ENCODE measurements at places on chromosomes 7 and 10.

DNA sequence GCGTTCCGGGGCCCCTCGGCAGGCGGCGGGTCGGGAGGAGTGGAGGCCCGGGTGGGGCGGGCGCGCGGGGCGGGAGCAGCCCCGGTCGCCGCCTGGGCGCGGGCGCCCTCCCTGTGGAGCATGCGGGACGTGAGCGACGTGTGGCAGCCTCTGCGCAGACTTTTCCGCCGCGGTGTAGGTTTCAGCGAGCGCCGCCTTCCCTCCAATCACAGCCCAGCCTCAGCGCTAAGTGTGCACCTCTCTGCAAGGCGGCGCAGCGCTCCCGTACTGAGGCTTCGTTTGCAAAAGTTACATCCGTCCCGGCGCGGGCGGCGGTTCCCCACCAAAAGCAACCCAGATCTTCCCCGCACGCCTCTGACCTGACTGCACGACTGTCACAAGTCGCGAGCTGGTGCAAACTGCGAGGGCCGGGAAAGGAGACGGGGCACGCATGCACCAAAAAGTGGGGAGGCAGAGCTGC lies 1.2 kb upstream of the PFKFB3 start:
- DNase-seq: peak; percentile 73

DNA sequence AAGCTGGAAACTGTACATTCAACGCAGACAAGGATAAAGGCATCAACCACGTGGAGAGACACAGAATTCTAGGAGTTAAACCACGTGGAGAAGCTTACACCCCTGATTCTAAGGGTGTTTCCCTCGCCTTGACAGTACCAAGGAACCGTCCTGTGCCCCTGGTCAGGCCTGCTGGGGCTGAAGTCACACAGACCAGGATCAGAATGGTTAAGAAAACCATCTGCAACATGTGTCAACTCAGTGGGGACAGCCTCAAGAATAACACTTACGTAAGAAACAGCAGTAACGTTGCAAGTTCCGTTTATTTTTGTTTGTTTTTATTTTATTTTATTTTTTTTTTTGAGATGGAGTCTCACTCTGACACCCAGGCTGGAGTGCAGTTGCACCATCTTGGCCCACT lies 55.6 kb downstream of the CHST15 start:
- no peak for DNase-seq

DNA sequence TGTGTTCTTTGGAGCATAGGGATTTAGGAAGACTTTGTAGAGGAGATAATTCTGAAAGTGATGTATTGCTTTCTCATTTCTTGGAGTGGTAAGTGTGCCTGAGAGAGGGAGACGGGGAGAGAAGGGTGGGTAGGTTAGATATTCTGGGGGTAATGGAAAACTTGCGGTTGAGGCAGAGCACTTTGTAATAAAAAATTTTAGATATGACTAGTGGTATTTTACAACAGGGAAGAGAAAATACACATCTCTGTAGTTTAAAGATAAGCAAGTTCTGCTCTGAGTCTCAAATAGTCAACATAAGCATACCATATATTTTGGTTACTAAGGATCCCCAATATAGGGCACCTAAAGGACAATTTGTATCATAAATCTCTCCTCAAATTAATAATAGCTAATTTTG lies 6.6 kb downstream of the VPS50 start:
- no peak for DNase-seq

DNA sequence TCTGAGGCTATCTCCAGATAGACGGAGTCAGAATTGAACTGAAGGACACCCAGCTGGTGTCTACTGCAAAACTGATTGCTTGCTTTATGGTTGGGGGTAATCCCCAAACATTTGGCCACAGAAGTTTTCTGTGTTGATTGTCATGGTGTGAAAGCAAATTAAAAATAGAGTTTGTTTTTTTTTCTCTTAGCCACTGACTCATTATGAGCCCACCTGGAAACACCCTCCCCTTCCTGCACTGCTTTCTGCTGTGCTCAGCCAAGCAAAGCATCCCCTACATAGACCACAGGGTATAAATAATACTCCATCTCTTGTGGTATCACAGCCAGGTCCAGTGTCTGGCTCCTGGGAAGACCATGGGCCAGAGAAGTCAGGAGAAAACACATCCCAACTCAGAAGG lies 6.5 kb upstream of the VWC2 start:
- no peak for DNase-seq

DNA sequence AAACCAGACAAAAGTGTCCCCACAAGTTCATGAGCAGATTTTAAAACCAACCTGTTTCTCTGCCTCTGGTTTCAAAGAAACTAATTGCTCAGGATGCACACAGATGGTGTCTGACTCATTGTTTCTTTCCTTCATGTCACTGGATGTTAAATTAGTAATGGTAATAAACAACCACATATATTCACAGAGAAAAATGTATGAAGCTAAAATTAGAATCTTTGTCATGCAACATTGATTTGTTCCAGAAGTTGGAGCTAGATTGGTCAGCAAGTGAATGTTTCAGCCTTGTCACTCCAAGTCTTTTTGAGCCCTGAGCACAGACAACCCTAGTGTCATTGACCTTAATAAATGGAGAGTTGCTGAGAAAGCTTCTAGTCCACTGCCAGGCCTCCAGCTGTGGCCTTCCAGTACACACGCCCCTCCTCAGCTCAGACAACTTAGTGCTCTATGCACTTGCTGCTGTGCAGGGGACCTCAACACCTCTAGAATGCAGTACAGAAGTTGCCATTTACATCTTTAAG lies 175.9 kb downstream of the CCDC71L start:
- DNase-seq: no peak

GRCh38 chr10:131588704-131589220 lies 277.2 kb upstream of the TCERG1L start:
- no peak for DNase-seq

DNA sequence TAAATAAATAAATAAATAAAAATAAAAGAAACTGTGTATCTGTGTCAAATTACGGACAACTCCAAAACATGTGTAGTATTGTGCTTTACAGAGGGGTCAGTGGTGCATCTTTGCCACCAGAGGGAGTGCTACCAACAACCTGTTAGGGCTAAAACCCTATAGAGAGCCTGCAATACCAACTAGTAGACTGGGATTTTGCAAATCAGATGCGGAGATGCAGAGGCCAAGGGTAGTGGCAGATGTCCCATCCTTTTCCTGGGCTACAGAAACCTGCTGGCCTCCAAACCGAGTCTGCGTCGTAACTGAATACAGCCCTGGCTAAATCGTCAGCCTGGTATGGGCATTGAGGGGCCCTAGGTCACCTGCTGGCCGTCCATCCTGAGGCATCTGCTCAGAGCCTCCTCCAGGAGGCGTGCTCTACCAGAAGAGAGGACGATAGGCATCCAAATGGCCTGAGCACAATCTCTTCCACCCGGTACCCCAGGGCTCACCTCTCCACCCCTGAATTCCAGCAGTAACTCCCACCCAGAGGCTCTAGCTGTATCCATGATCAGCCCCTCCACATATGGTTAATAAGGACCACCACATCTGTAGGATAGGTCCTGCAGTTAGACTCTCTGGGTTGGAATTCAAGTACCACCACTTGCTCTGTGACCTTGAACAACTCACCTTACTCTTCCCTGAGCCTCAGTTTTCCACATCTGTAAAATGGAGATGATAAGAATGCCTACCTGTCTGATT lies 6.2 kb upstream of the RRP12 start:
- peak; percentile 37 for DNase-seq

DNA sequence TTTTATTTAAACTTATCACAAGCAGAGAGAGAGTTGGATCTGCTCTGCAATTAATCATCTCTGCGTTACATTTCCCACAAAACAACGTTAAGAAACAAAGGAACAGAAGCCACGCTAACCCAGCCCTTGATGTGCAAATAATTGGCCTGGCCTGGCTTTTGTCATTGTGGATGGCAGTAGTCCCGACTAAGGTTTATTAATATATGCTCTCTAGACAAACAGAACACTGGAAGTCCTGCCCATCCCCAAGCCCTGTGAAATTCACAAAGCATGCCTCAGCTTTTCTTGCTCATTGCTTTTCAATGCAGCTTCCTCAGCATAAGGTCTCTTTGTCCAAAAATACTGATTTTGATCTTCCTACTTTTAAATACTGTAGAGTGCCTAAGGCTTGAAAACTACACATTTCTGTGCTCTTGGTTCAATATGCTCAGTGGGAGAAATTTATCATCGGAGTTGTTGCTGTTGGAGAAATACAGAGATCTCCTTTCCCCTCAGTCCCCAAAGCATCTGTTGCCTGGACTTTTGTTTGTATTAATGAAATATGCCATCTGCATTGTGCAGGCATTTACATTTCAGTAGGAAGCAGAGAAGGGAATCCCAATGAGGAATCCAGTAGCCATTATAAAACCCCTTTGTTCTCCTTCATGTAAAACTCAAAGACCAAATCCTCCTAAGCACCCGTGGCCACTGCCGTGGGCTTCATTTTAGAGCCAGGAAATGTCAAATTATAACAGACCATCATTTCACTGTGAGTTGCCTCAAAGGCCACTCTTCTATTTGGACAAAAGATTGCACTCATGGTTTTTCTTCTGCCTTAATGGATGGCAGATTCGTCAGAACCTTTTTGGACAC lies 61.1 kb downstream of the SORCS1 start:
- DNase-seq: no peak

DNA sequence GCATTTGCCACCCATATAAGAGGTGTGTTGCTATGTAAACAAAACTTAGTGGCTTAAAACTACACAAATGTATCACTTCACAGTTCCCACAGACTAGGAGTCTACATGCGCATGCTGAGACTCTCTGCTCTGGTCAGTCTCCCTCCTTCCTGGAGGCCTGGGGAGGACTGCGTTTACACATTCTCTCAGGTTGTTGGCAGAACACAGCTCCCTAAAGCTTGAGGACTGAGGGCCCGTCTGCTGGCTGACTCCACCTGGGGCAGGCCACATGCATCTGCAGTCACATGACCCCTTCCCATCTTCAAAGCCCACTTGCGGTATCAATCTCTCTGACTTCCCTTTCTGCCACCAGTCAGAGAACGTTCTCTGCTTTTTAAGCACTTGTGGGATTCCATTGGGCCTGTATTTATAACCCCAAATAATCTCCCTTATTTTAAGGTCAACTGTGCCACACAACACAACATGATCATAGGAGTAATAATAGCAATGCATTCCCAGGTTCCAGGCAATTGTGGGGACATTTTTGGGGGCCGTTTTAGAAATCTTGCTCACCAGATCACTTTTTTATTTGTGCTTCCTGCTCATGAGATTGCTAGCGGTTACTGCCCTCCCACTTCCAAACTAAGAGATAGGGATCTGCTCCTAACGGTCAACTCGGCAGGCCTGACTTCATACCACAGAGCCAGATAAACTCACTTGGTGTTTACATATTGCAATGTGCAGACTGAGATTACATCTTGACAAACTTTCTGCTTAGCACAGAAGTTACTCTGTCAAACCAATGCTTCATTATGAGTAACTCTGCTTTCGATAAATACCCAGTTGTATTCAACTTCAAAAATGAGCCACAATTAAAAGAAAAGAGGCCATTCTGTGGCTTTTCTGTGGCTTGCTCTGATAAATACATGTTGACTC lies 96.3 kb downstream of the ALOX5 start:
- DNase-seq: peak; percentile 15

DNA sequence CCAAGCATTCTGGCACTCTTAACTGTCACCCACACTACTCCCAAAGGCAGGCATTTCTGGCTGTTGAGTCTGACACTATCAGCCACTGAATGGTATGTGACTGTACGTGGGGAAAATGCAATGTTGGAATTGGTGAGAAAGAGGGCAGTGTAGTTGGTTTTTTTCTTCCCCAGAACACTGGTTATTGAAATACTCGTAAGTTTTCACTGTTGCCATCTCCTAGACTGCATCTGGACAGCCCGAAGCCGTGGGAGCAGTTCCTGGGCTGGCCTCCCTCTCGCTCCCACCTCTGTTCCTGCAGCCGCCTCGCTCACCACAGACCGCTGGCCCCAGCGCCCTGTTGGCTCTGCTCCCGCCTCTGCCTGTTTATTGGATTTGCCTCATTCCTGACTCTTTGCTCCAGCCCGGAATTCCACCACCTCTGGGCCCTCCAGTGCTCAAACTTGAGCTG lies 5.7 kb downstream of the PLCE1 start:
- no peak for DNase-seq

GRCh38 chr10:29102233-29102632 lies 186.6 kb upstream of the LYZL1 start:
- DNase-seq: no peak

- DNase-seq: no peak
Observed at GRCh38 chr7:43011879-43012278, 79.7 kb downstream of the MRPL32 start.

DNA sequence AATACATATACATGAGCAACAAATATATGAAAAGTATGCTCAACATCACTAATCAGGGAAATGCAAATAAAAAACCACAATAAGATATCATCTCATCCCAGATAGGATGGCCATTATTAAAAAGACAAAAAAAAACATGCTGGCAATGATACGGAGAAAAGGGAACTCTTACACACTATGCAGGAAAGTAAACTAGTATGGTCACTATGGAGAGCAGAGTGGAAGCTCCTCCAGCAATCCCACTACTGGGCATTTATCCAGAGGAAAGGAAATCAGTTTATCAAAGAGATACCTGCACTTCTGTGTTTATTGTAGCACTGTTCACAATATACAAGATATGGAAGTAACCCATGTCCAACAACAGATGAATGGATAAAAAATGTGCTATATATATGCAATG lies 217.5 kb downstream of the SDK1 start:
- no peak for DNase-seq

DNA sequence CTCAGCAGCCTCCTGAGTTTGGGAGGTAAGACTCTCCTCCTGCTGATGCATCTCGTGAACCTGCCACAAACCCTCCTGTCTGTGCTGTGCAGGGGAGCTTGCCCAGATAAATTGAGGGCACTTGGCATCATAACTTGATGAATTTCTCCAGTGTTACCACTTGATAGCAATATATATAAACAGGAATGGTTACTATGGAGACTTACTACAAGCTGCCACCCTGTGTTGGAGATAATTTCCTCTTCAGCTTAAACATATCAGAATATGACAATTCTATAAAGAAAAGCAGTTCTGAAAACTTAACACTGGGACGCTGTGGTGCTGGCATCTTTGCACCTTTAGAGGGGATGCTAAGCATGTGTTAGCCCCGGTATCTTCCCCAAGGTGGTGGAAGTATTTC lies 14.9 kb downstream of the PFKFB3 start:
- DNase-seq: no peak

DNA sequence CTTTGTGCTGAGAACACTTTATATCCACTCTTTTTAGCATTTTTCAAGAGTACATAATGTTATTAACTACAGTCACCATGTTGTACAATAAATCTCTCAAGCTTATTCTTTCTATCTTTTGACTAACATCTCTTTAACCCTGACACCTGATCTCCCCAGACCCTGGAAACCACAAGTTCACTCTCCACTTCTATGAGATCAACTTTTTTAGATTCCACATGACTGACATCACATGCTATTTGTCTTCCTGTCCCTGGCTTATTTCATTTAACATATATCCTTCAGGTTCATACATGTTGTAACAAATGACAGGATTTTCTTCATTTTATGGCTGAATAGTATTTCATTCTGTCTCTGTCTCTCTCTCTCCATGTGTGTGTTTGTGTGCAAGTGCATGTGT lies 15.5 kb downstream of the SLC13A1 start:
- DNase-seq: no peak

- no peak for DNase-seq
Observed at GRCh38 chr7:111409714-111410422, 152.4 kb downstream of the IMMP2L start.
